CD4-positive, alpha-beta T cell treated with Interleukin-1 beta for 1 hour (primary cell): ENCODE measurements at places on chromosomes 16 and 17.

DNA sequence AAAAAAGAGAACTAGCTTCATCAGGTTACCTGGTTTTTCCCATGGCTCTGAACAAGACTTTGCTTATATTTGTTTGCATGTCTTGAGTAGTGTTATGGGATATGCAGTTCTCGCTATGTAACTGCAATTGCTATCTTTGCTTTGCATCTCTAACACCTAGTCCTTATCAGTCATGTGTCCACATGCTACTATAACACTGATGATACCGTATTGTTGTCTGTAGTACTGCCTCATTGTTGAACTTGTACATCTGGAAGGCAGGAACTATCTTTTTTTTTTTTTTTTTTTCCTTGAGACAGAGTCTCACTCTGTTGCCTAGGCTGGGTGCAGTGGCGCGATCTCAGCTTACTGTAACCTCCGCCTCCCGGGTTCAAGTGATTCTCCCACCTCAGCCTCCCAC lies 2.5 kb downstream of the PSME3 start:
- no peak for DNase-seq

DNA sequence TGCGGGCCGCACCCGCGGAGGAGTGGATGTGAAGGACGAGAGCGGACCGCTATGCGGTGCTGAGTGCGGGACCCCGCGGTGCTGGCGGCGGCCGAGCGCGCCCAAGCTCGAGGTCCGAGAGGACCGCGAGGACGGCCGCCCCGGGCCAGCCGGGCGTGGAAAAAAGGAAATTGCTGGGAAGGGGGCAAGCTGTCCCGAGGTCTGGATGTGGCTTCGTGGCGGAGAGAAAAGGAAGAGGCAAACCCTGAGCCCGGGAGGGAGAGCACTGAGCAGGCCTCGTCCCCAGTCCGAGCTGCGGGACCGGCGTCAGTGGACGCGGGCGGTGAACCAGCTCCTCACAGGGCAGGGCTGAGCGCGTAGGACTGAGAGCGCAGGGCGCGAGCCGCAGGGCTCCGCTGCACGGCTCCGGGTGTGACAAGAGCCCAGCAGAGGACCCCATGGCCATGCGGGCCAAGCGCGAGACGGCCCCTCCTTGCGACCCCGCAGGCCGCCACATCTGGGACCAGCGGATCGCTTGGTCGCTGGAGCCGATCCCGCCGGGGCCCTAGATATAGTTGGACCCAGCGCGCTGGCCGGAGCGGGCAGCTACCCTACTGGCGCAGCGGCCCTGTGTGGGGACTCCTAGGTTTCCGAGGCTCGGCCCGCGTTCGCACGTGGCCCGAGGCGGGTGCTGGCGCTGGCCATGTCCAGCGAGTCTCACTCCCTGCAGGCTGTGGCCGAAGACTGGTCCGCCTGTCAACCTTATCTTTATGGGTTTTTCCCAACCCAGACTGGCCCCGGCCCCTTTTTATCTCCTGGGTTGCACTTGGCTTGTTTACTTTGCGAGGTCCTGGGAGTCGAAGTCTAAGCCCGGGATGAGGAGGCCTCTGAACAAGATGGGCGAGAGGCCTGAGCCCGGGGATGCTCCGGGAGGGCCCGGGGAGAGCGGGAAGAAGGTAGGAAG lies 2.4 kb downstream of the TBX4 start:
- DNase-seq = no peak

DNA sequence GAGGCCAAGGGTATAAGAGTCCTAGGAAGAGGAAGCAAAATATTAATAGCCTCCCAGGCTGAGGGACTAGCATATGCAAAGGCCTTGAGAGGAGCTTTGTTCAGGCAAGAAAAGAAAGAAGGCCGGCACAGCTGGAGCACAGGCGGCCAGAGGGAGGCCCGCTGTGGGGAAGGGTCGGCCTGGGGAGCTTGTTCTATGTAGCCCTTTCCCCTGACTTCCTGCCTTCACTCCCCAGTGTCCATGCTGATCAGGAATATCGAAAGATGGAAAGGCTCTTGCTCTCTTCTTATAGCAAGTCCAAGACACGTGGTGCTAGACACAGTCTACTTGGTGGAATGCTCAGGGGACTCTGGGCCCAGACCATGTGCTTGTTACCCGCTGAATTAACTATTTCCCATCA lies 27.4 kb upstream of the HAS3 start:
- no peak for DNase-seq

DNA sequence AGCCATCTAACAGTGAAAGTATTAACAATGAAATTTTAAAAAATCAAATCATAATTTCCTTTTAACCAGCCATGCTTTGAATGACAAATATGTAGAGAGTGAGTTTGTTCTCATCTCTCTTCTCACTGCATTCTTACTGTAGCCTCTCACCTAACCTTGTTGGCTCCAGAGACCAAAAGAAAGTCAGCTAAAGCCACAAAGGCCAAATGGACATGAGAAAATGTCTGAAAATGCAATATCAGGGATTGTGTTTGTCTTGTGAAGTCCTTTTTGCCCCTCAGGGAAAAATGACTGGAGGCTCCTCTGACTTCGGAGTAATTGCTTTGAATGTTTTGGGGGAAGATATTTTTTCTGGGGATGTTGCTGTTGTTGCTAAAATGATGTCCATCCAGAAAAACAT lies 166.3 kb downstream of the SLC39A11 start:
- DNase-seq = no peak

DNA sequence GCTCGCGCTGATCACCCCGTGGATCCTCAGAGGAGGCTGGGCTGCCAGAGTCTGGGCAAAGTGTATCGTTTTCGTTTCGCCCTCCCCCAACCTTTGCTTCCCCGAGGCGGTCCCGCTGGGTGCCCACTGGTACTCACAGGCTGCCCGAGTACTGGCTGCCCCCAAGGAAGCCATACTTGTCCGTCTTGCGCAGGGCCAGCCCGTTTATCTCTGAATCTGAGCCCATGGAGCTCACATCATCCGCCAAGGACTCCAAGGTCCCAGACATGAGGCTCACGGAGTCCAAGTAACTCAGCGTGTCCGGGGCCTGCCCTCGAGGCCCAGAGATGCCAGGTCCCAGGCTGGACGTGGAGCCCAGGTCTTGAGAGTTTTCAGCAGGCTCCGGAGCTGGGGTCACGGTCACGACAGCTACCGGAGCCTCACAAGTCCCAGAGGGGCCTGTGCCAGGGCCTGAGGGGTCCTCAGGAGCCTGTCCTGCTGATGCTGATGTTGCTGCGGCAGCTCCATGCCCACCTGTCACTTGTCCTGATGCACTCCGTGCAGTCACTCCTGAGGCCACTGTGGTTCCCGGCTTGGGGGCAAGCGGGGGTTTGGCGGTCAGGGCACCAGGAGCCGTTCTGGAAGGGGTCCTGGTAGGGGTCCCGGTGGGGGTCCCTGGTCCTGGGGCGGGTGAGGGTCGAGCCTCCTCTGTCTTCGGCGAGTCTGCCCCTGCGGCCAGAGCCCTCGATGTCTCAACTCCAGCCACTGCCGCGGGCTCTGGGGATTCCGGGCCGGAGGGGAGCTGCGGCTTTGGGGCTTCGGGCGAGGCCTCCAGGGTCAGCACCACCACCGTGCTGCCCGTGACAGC lies 980 bp downstream of the TBC1D10B start:
- no peak for DNase-seq

- no peak for DNase-seq
Measured at GRCh38 chr16:87610026-87610425, 7.7 kb downstream of the JPH3 start.

GRCh38 chr17:72635034-72635635 lies 457.4 kb downstream of the SLC39A11 start:
- no peak for DNase-seq
